ENCODE measurements at places on chromosomes 11 and 22.

DNA sequence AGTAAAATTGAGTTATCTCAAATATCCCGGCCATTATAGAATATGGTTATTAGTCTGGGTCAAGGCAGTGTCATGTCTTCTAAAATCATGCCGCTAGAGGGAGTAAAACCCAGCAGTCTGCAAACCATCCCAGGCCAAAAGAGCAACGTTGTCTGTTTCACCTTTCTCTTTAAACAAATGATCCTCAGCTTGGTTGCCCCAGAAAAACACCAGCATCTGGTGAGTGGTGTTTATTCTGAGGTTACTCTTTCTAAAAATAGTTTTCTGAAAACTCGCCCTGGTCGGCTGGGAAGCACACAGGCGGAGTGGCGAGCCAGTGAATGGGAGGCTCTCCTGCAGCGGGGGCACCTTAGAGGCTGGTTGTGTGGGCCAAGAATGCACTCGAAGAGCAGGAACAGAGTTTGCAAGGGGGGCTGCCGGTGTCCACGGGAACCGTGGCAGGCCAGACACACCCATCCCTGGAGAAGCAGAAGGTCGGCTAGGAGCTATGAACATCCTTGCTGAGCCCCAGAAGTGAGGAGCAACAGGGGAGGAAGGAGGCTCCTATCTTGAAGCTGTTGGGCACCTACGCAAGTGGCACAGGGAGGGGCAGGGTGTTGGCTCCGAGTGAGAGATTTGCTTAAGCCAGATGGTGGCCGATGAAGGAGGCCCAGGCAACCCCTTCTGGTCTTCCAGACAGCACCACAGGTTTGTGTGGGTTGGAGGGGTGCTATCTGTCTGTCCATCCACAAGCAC, 297.1 kb downstream of the ETS1 start:
- no peak for DNase-seq

DNA sequence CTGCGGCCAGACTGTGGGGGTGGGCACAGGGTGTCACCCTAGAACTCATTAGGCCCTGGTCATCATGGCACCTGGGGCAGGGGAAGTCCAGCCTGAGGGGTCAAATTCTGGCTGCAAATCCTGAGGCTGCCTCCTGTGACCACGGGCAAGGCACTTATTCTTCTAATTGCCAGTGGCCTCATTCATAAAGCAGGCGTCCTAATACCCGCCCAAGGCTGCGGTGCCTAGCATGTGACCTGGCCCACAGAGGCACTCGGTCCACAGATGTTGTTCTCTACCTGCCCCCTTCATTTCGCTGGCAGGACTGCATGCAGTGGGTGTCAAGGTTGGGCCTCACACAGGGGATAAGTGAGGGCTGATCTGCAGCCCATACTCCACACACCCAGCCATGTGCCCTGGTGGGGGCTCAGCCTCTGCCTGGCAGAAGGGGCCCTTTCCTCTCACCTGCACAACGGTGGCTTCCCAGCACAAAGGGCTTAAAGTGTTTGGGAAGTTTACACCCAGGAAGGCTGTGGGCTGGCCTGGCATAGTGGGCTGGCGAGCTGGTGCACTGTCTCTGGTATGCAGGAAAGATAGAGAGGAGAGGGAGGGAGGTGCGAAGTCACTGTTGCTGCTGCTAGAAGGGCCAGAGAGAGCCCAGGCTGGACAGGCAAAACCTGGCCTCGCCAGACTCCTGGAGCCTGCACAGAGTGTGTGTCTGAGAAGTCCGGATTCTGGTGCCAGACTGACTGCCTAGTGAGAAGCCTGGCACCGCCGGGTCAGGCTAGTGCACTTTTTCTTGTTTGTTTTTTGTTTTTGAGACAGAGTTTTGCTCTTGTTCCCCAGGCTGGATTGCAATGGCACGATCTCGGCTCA, 3.2 kb downstream of the MPST start:
- no peak for DNase-seq

GRCh38 chr22:17152340-17152739, 6.7 kb downstream of the HDHD5 start:
- DNase-seq: no peak

GRCh38 chr11:67628710-67629385, 889 bp downstream of the NUDT8 start:
- DNase-seq: no peak
